NCI-H1417 (cell line): ENCODE measurements at places on chromosomes 2 and 18.

DNA sequence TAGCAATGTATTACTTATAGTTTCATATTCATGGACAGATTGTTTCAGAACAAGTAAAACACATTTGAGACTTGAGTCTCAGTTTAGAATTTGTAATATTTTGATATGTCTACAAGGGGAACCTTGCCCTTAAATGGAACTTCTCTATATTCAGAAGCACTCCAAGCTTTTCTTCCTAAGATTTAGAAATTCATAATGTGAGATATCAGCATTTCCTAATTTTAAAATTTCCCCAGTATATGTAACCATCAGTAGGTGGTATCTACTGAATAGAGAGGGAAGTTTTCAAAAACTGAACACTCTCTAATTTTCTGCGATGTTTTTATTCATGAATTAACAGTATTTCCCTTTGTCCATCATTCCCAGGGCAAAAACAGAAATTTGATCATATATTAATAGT is 7.6 kb downstream of the ANKRD62 start:
- no peak for DNase-seq

GRCh38 chr18:10530002-10530401 is 4.2 kb downstream of the NAPG start:
- DNase-seq = no peak

GRCh38 chr2:240429872-240430491 is 5.5 kb upstream of the GPC1 start:
- no peak for DNase-seq

DNA sequence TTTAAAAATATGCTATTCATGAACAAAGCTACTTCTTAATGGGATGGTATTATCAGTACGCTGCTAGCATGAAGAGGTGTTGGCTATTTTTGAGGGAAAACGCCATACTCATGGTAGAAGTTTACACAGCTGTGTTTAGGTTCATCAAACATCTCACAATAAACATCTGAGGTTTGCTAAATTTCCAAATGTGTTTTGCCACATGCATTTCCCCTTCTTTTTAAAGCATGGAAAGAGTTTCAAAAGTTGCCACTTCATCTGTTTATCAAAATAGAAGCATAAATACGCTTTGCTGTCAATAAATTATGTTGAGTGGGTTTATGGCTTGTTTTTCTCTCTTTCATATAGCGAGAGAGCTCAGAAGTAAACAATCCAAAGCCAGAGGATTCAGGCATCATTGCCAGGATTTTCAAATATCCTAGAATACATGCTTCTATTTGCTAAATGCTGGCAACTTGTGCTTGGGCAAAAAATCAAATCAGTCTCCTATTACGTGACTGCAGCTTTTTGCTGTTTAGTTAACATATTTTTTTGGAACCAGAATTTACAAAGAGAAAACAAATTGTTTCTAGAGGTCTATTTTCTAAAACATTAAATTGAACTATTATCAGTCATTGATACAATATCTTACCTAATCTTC is 1919.9 kb upstream of the LRRTM1 start:
- no peak for DNase-seq

GRCh38 chr2:112000399-112001135 is 54.5 kb upstream of the TMEM87B start:
- DNase-seq = no peak

- DNase-seq = peak; percentile 61
Measured at GRCh38 chr2:94874277-94874997, 3.2 kb downstream of the TEKT4 start.

- DNase-seq = no peak
Measured at GRCh38 chr2:164438490-164439205, 182.6 kb downstream of the GRB14 start.

GRCh38 chr2:238956676-238957075 is 108.8 kb downstream of the TWIST2 start:
- DNase-seq = peak; percentile 40

- DNase-seq = no peak
Measured at GRCh38 chr2:34734662-34735061, 1135.6 kb upstream of the FAM98A start.

- peak; percentile 34 for DNase-seq
Measured at GRCh38 chr18:43420950-43421349, 143.7 kb upstream of the SYT4 start.

DNA sequence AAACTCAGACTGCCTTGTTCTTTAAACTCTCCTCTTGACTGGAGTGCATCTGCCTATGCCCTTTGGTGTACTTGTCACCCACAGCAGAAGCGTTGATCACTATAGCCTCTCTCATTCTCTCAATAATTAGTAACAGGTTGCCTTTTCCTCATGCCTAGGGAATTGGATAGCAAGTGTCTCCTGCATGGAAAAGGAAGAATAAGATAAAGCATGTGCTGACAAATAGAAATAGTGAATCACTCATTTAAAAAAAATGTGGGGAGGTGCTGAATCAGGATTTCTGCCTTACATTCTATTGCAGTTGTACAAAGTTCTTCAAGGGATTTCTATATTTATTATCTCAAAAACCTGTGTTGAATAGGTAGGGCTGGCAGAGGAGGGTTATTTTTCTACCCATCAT is 323.0 kb downstream of the TXNL1 start:
- DNase-seq = no peak

DNA sequence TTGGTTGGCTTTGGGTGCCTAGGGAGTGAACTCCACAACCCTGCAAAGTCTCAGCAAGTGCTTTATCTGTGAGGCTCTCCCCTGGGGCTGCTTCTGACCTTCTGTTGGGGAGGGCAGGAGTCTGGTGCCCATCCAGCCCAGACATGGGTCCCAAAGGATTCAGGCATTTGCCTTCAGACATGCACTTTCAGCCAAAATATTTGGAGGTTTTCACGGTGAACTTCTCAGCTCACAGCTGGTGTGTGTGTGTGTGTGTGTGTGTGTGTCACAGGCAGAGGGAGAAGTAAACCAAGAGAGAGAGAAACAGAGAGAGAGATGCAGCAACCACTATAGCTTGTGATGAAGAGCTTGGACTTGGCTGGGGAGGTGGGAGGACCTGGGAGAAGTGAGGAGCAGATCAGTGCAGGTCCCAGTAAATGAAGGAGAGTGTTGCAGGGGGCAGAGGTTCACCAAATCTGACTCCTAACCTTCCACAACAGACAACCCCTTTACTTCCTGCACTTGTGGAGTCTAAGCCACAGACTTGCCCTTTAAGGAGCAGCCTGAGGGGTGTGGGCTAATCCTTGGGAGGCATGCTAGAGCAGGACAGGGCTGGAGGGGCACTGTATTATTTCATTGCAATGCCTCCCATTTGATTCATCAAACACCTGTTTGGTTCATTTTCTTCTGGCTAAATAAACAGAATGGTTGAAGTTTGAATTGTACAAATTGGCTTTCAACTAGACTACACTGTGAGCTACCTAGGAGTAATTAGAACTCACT is 14.1 kb downstream of the SLC9A4 start:
- DNase-seq = no peak

DNA sequence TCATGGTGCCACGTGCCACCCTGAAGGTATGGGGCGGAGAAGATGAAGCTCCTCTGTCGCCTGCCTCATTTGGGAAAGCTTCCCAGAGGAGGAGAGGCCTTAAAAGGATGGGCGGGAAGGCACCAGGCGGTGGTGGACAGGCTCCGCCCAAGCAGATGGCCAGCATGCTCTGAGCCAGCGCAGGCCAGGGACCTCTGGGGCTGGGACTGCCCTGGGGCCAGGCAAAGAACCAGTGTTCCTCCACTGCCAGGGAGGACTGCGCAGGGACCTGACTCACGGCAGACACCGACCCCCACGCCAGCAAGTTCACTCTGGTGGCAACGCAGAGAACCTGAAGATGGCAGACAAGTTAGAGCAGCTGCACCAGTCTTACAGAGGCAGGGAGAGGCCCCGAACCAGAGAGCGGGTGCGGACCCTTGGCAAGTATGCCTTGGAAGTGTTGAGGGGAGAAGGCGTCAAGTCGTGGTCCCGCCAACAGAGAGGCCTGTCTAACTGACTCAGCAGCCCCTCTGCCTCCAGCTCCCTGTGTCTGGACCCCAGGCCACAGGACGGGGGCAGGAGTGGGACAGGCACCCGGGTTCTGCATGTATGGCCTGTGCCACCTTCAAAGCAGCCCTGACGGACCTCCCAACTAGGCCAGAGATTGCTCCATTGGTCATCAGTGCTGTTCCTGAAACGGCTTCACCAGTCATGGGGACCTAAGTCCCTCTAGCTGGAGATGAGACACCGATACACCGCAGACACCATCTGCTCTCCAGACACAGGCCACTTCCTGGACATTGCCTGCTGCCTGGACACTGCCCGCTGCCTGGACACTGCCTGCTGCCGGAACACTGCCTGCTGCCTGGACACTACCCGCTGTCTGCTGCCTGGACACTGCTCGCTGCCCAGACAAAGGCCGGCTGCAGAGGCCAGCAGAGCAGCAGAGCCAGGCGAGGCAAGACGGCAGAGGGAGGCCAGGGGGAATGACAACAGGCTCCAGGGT is 124.7 kb downstream of the HDAC4 start:
- DNase-seq = peak; percentile 10

- no peak for DNase-seq
Measured at GRCh38 chr2:138454761-138455160, 46.8 kb upstream of the SPOPL start.
